ENCODE measurements at places on chromosomes 16 and 17.

- DNase-seq: no peak
These were observed 25.8 kb upstream of the NAT9 start for GRCh38 chr17:74801896-74802295.

DNA sequence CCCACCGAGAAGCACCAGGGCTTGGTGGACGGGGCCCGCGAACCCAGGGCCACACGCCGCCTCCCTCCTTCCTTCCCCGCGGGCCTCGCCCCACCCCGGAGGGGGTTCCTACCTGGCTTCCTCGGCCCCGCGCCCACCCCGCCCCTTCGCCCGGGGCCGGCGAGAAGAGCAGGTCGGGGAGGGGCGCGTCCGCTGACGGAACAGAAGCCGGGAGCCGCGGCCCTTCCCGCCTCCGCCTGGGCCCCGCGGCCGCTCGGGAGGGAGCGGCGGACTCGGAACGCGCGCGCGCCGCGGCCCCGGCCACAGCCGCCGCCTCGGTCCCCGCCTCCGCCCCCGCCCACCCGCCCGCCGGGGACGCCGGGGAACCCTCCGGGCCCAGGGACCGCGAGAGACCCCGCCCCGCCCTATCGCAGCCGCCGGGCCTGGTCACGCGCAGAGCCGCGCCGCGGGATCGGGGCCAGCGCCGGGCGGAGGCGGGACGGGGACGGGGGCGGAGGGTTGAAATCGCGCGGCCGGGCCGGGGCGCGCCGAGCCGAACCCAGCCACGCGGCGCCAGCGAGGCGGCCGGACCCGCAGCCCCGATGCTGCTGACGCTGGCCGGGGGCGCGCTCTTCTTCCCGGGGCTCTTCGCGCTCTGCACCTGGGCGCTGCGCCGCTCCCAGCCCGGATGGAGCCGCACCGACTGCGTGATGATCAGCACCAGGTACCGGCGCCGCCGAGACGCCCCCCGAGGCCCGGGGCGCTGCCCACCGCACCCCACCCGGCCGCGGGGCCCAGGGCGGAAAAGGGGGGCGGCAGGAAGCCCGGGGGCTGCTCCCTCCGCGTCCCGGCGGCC lies at the start of gene TLCD3A:
Gene TLCD3A, plus strand, starts transcription at position 530 of the 835 bp plus-strand sequence. Its CDS starts 52 bp downstream, at position 582.
- no peak for DNase-seq

DNA sequence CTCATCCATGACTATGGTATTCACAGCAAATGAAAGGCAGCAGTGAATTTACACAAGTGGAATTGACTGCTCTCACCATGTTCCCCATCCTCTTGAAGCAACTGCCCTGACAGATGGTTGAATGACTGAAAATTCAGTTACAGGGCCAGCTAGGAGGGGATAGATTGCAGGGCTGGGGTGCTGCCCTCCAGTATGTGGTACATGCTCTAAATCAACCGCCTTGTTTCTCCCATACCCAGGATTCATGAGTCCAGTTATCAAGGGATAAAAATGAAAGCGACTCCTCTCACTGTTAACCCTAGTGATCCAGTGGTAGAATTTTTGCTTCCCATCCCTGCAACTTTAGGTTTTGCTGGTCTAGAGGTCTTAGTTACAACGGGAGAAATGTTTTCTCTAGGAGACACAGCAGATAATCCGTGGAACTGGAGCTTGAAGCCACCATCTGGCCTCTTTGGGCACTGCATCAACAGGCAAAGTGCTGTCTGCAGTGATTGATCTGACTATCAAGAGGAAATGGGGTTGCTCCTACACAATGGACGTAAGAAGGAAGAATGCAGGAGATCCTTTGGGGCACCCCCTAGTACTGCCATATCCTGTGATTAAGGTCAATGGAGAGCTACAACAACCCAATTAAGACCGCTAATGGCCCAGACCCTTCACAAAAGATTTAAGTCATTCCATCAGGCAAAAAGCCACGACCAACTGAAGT lies 32.0 kb downstream of the SCPEP1 start:
- peak; percentile 18 for DNase-seq

DNA sequence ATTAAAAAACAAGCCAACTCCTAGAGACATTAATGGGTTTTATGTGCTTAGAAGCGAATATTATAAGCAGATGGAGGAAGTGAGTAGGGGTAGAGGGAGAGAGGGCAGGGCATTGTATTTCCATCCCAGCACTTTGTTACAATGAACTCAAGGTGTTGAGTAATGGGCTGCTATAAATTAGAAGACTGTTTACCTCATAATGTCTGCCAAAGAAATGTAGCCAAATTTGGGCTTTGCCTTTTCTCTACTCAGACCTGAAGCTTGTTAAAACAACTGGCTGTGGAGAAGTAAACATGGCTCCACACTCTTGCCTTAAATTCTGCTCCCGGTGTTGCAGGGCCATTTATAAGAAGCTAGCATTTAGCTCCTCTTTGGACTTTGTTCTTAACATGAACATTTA lies 134.7 kb downstream of the PMP22 start:
- DNase-seq: no peak

- DNase-seq: peak; percentile 16
These were observed 13.0 kb downstream of the CDH13 start for GRCh38 chr16:82639666-82640336.

- no peak for DNase-seq
These were observed 182.3 kb upstream of the SOX9 start for GRCh38 chr17:71938340-71939010.

GRCh38 chr17:82835122-82835521 lies 4.7 kb downstream of the ZNF750 start:
- DNase-seq: no peak

DNA sequence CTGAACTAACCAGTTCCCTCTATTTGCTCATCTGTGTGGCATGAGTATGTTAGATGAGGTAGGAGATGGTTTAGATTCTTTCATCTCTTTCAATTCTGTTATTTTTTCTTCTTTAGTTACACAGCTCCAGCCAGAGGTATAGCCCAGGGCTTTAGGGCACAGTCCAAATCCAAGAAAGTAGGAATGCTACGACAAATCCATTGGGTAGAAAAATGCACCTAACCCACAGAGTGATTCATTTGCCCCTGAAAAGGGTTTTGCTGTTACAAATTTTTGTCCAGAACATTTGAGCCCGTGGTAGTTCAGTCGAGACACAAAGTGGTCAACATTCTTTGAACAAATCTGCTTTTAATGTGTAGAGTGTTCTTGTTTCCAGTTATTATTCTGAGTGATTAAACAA lies 250.7 kb downstream of the HS3ST3A1 start:
- no peak for DNase-seq

DNA sequence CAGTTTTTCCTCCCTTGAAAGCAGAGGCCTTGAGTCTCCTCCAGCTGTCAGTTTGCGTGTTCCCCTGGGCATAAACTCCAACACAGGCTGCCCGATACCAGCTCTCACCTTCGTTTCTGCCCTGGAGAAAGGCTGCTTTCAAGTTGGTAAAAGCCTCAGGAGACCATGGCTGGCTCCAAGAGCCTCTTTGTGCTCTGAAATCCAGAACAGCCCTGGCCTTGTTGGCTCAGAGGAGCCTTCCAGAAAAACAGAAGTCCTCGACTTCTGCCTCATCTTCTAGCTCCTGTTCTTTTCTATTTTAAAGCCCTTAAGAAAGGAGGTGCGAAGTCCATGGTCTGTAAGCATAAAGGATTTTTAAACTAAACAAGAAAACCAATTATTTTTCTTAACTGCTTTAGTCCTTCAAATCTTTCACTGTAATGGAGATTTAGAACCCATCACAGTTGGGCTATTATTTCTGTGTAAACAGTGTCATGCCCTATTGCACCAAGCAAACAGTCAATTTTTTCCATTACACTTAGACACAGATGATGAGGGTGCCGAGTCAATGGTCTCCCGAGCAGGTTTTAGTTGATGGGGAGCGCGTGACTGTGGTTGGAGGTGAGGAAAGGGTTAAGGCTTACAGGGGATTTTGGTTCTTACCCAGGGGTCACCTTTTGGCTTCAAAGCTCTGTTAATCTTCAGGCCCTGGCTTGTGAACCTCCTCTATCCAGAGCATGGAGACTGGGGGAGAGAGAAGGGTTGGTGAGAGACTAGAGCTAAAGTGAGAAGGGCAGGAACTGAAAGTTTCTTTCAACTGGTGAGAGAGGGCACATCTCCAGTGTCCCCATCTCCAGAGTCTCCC lies 212.8 kb downstream of the MSI2 start:
- no peak for DNase-seq

DNA sequence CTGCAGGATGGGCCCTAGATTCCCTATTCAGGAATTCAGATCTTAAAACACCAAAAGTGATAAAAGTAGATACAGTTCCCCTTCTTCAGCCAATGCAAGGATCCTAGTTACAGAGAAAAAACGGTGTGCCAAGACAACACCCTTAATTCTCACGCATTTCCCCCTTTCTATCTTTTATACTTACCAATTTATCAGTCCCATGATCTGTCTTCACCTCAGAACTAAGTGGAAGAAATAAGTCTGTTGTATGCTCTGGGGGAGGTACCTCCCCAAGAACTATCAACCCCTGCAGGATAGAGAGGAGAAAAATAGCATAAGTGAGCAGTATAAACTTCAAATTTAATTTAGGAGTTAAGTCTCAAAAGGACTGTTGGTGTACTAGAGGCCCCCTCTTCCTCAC lies 83.2 kb downstream of the STH start:
- no peak for DNase-seq

DNA sequence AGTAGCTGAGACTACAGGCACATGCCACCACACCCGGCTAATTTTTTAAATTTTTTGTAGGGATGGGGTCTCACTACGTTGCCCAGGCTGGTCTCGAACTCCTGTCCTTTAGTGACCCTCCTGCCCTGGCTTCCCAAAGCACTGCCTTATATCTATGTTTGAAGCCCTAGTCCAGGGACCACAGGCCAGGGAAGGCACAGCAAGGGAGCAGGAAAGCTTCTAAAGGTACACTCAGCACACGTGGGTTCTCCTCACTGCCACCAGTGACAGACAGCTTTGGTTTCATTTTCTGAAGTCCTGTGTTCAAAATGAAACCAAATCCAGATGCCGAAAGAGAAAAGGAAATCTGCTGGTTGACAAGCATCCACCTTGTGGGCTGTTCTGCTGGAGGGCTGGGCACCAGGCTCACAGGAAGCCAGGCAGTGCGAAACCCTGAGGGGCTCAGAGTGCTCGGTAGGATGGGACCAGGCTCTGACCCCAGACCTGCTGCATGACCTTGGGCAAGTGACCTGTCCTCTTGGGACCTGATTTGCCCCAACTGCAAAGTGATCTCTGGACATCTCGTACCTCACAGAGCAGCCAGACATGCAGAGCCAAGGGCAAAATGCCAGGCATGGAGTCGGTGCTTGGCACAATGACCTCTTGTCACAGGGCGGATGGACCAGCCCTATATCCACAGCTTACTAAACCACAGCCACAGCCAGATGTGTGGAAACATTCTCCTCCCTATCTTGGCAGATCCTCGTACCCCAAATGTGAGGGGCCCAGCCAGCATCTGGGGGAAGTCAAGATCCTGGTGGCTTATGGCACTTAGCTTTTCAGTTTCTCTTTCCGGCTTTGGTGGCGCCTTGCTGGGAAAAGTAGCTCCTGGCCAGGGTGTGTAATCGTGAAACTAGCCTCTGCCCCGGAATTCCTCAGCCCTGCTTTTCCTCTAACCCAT lies 2.8 kb upstream of the SOCS1 start:
- DNase-seq: no peak

- no peak for DNase-seq
These were observed 30.3 kb downstream of the CDK5R1 start for GRCh38 chr17:32516940-32517701.

GRCh38 chr17:81927152-81927652 lies 333 bp downstream of the MAFG start:
- peak; percentile 38 for DNase-seq
